ENCODE measurements at places on chromosomes 2 and 18. TPM values are rescaled to one million over a fixed set of nuclear protein-coding genes. Genes with fewer than 3 reads are reported as not detected.

DNA sequence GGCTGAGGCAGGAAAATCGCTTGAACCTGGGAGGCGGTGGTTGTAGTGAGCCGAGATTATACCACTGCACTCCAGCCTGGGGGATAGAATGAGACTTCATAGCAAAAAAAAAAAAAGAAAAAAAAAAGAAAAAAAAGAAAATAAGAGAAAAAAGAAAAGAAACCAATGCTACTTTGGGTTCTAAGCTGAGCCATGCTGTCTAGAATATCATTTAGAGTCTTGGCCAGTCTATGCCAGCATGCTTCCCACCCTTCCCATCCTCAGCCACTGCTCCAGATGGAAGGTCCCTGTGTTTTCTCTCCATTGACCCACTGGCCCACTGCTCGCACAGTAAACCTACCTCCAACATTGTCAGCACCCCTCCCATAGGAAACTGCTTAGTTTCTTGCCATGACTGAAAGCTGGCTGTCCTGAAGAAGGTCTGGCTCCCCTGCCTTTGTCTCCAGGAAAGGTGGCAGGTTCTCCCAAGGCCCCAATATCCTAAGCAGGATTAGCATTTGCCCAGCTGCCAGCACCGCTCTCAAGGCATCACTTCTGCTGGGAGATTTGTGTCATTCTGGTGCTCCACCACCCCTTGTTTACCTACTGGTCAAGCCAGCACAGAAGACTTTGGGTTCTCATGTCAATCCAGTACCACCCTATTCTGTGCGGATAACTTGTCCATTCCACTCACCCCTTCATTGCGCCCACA lies 47.3 kb upstream of the PAPOLG start:
- DNase-seq = no peak

- no peak for DNase-seq
Observed at GRCh38 chr2:239806276-239806675, 218.9 kb downstream of the NDUFA10 start.

GATA6 gene
- total RNA-seq = 69.9 TPM

GRCh38 chr18:76482971-76483691 lies 11.9 kb downstream of the ZNF516 start:
- DNase-seq = no peak

DNA sequence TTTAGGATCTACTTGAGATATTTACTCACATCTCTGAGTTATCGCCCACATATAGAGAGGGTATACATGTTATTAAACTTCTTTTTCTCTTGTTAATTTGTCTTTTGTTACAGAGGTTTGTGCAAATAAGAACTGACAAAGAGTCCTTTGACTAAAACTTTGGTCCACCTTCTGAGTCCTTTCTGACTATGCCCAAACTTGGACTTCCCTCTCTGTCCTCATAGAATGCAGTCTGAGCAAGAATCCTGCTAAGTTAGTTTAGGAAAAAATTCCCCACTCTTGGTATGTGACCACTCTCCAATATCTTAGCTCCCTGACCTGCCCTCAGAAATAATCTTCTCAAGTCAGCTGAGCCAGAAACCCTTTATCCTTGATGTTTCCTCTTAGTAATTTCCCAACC lies 257.5 kb upstream of the REG3G start:
- no peak for DNase-seq

GRCh38 chr2:178404368-178404767 lies 46.6 kb downstream of the PRKRA start:
- no peak for DNase-seq

CNGA3 gene
- not detected for total RNA-seq

ARID5A gene
- 12.0 TPM for total RNA-seq

FRZB gene
- 0.98 TPM for total RNA-seq

OTOS gene
- total RNA-seq = not detected

DNA sequence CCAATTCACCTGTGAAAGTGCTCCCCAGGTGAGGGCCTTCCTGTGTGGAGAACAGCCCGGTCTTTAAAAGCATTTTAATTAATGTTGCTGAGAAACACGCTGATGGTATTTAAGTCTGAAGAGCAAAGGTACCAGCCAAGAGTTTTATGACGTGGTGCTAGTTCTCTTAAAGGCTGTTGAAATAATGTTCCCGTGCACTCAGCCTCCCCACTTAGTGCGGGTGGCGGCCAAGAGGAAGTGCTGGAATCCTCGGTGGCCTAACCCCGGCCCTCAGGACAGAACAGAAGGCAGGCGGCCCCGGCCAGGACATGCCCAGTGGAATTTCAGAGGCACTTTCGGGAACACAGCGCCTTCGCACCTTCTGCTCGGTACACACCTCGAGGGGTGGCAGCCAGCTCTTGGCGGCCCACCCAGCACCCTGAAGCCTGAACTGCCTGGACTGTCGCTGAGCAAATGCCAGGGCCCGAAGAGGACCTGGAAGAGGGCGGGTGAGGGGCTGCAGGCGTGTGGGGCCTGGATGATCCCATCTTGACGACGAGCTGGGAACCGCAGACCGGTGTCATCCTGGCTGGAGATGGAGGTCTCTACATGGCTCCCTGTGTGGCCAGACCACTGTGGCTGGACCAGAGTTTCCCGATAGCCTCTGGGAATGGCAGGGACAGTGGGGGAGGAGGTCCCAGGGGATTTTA lies 142.9 kb downstream of the ASB1 start:
- peak; percentile 51 for DNase-seq

GRCh38 chr2:9656270-9656766 lies 25.5 kb upstream of the YWHAQ start:
- DNase-seq = no peak
